ENCODE measurements at places on chromosomes 2 and 18.

DNA sequence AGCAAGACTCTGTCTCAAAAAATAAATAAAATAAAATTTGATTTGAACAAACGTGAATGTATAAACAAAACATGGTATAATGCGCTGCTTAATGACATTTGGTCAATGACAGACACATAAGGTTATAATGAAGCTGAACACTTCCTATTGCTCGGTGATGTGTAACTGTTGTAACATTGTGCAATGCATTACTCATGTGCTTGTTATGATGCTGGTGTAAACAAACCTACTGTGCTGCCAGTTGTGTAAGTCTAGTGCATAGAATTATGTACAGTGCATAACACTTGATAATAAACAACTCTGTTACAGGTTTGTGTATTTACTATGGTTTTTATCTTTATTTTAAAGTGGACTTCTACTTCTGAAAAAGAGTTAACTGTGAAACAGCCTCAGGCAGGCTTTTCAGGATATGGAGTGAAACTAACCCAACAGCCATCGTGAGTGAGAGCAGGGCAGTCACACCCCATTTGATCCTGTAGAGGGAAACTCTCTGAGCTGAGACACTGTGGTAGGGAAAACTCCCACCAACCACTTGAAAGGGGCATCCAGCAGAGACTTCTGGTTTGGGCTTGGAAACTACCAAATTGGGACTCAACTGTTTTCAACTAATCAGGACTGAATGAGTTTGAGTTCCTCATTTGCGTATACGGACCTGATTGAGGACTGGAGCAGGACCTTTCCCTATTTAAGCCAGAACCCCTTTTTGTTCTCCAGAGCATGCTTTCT, 8.7 kb upstream of the RPRD1A start:
- DNase-seq = no peak

DNA sequence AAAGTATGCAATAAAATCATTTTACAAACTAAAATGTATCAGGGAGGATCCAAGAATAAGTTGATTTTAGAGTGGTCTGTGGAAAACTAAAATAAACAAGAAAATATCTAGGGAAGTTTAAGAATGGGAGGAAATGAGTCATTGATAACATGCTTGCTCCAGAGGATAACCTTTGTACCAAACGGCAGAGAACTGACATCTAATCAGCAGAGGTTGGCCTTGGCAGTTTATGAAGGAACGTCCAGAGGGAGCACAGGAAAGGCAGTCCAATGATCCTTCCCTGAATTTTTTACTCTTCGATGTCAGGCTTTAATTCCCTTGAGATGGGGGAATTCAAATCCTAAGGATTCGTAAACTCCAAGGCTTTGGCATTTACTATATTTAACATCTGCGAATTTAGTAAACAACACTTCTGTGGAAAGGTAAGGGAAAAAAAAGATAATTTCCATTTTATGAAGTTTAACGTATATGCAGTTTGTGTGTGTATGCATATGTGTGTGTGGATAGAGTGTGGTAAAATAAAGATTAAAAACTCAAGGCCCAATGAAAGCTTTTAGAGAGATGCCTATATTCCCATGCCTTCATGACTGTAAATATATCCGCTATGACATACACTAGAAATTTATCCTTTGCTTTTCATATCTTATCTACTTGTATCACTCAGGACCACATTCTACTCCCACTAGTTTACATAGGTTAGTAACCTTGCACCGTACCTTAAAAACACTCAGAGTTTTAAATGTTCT, 8.7 kb upstream of the INPP1 start:
- DNase-seq = no peak

- DNase-seq = no peak
These were observed 149.1 kb downstream of the ZNF516 start for GRCh38 chr18:76345901-76346300.

DNA sequence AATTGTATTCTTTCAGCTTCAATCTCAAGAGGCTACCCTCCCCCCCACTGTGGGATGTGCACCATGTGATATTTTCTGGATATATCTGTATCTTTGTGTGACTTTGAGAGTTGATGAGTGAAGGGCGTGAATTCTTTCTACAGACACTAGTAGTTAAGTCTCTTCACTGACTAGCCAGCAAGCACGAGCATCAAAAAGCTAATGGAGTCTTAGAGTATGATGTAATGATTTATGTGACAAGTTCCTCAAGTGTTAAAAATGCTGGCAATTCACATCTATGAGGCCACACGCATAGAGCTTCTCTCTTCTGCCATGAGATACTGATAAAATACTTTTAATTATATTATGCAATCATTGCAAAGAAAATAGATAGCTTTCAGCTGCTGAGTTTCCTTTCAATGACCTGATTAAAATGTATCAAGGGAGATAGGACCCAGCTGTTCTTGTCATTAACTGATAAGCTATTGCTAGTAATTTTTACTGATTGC, 304.8 kb downstream of the TRIB2 start:
- DNase-seq = no peak

DNA sequence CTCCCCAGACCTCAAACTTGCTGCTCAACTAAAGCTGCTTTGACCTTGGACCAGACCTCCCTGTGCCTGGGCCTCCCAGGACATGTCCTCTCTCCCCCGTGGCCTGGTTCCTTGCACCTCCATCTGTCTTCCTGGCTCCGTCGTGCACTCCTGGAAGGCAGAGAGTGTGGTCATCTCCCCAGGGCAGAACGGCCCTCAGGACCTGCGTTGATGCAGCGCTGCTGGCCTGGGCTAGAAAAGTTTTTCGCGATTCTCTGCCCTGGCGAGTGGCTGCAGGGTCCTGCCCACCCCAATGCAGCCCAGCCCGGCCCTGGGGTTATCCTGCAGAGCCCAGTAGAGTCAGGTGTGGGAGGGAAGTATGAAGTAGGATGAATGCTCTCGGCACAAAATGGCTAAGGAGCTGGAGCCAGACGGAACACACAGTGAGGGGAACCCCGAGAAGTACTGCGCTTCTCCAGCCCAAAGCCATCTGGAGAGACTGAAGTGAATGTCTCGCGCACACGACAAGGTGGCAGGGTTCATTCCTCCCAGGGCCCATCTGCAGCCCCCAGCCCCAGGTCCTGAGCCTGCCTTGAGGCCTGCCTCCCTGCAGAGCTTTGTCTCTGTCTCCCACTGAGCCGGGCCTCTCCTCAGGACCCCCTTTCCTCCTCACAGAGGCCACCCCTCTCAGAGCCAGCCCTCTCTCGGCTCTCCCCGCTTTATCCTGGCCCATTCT, 41.7 kb downstream of the ATOH8 start:
- DNase-seq = no peak

DNA sequence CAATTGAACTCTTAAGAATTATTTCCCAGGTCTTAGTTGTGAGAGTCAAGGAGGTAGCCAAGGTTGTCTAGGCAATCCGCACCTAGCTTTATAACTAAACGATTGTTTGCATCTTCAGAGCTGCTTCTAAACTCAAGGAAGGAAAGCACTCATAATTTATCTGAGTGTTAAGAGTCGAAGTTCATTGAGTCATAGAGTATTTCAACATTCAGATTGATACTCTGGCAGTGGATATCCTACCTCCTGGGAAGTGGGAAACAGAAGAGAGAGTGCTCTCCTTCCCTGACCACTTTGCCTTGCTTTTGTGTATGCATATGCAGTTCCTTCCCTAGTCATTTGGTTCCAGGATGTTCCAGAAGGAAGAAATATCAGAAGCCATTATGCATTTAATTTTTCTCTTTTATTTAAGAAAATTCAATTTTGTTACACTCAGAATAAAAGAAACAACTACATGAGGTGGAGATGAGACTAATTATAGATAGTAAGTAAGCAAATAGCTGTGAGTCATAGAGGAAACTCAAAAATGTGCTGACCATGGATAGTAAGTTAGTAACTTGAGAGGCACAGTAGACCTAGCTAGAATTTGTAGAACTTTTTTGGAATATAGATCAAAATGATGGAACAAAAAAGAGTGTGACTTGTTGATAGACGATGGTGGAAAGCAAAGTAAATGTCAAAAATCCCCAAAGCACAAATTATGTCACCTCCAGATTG, 35.4 kb upstream of the FSHR start:
- DNase-seq = no peak

GRCh38 chr2:135095591-135095990, 43.5 kb downstream of the RAB3GAP1 start:
- no peak for DNase-seq

DNA sequence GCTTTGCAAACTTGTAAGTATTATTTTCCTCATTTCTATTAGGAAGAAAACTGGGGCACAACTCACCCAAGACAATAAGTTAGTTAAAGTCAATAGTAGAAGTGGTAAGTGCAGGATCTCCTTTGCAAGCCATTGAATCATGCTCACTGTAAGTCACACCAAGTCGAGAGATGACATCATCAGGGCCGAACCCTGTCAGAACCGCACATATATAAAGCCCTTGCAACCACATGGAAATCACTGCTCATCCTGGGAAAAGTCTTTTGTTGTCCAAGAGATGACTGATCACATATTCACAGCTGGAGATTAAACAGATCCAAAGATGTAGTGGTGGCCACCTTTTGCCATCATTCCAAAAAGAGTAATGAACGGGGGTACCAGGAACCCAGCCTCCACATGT, 484.8 kb upstream of the ID2 start:
- no peak for DNase-seq

GRCh38 chr2:100397118-100397860, 20.2 kb downstream of the CHST10 start:
- no peak for DNase-seq

- no peak for DNase-seq
These were observed 113.1 kb downstream of the ALK start for GRCh38 chr2:29808321-29808720.

DNA sequence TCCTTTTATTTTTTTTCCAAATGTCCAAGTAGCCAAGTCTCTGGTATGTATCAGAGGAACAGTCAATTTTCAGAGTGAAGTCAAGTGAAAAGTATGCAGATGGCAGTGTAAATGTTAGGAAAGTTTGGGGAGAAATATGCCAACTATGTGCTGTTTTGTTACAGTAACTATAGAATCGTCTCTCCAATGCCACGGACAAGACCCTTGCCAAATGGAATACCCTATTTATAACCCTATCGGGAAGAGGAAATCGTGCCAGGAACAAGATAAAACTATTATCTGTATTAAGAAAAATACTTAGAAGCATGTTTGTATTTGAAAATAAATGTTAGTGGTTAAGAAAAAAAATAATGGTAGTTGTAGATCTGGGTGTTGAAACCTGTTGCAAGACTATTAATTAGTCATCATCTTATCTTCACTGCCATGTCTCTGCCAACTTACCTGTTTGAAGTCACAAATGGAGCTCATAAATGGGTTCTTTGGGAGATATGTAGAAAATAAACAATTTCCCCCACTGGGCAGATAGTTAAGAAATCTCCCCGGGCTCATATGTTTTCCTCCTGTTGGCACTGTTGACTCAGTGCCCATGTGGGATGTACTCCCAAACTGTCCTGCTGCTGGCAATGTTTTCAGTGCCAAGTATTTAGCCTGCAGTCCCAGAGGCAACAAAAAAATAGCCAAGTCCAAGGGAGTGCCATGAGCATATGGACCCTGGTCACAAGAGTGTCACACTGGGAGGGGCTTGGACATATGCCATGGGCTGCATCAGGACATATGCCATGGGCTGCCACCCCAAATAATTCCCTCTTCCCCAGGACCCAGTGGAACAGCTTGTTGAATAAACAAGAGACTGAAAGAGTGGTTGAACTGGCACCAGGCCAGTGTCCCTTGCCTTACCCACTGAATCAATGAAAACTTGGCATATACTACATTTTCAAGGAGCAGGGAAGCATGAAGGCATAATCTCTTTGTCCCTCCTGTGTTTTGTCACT, 366.9 kb downstream of the OSR1 start:
- DNase-seq = peak; percentile 92

DNA sequence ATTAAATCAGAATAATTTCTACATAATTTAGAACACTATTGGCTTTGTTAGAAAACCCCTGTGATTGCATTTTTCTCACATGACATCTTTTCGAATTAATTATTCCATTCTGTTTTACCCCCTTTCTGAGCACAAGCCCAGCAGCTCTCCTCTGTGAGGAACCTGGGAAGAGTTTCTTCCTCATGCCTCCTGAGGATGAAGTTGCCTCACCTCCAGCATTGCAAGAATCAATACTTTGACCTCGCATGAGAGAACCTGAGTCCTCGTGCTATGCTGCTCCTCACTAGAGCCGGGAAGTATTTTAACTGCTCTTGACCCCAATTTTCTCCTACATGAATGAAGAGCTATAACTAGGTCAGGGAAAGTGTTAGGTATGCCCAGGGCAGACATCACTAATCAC, 77.1 kb upstream of the RAPH1 start:
- DNase-seq = no peak

DNA sequence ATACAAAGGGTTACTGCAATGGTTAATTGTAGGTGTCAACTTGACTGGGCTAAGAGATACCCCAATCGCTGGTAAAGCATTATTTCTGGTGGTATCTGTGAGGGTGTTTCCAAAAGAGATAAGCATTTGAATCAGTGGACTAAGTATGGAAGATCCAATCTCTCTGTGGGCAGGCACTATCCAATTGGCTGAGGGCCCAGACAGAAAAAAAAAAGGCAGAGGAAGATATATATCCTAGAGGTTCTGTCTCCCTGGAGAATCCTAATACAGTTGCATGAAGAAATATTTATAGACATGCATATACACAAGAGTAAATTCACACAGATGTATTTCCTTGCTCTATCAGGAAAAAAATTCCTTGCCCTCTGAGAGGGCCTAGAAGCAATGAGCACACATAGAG, 43.9 kb downstream of the TBC1D8 start:
- no peak for DNase-seq

GRCh38 chr2:176503776-176504175, 234.5 kb downstream of the MTX2 start:
- no peak for DNase-seq

GRCh38 chr18:10794771-10795170, 268.9 kb downstream of the NAPG start:
- DNase-seq = no peak

Measured in prostate gland (tissue), 2 donors.